GM18507 (cell line): ENCODE measurements at places on chromosomes 16 and 17.
A peak's percentile ranks its signal among the peaks of the same experiment; 100 is the strongest.

GRCh38 chr16:20023190-20023589 lies 50.5 kb downstream of the GPR139 start:
- no peak for DNase-seq

DNA sequence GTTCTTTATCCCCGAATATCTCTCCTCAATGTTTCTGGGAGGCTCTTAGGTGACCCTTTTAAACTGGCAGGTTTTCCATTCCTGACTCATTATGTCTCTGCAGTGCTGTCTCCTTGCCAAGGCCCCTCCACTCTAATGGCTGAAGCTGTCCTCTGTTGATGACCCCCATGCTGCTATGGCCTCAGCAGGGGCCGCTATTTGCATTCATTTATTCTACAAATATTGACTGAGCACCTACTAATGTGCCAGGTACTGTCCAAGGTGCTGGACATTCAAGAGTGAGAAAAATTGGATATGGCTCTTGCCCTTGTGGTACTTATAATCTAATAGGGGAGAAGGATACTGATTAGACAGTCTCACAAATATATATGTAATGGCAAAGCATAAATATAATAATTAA lies 55.4 kb downstream of the GP2 start:
- no peak for DNase-seq

GRCh38 chr16:48905632-48906505 lies 295.9 kb upstream of the N4BP1 start:
- DNase-seq, result no peak

DNA sequence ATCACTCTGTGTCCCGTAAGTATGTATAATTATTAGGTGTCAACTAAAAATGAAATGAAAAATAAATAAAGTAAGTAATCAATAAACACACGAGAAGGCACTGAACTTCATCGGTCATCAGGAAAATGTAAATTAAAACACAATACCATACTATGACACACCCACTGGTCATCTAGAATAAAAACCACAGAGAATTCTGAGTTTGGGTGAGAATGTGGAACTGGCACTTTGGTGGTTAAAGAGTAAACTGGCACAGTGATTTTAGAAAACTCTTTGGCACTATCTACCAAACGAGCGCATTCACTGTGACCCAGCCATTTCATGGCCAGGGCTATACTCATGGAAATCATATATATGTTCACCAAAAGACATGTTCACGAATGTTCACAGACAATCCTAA lies 98.2 kb downstream of the HS3ST3A1 start:
- no peak for DNase-seq

- DNase-seq, result no peak
These were observed 3.6 kb upstream of the SLC6A4 start for GRCh38 chr17:30239089-30239462.

DNA sequence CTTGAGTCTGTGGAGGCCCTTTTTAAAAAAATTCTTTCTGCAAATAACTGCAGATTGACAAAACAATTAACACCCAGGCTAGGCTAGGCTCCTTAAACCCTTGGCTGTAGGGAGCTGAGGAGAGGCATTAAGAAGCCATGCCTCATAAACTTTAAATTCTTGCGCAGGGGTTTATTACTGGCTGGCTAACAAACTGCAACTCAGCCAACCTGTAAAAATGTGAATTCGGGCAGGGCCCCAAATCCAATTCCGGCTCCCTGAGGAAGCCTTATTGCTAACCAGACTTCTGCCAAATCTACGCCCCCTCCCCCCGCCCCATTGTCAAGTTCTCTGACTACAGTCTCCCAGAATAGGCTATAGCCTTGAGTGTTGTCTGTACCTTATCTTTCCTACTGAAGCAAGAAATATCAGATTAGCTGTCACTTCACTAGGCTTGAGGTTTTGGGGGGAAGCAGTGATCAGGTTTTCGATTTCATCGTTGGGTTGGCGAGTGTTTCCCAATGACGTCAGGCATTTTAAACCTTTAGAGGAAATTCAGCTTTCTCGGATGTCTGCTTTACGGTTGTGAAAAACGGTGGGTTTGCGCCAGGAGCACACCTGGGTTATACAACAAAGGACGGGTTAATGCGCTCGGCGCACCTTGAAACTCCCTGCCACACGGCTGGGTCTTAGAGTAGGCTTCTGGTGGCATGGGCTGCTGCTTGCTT lies 2.0 kb downstream of the CDH3 start:
- no peak for DNase-seq

GRCh38 chr17:80790021-80790765 lies 201.4 kb upstream of the CHMP6 start:
- DNase-seq, result peak; percentile 46

- peak; percentile 79 for DNase-seq
These were observed at the start of gene NHLRC4 for GRCh38 chr16:566475-567372. TSS of gene NHLRC4 (plus strand) at chr16:567005. CDS start at chr16:568048, 1,043 bp downstream.

GRCh38 chr17:81123052-81124048 lies 42.0 kb upstream of the PVALEF start:
- DNase-seq, result no peak

DNA sequence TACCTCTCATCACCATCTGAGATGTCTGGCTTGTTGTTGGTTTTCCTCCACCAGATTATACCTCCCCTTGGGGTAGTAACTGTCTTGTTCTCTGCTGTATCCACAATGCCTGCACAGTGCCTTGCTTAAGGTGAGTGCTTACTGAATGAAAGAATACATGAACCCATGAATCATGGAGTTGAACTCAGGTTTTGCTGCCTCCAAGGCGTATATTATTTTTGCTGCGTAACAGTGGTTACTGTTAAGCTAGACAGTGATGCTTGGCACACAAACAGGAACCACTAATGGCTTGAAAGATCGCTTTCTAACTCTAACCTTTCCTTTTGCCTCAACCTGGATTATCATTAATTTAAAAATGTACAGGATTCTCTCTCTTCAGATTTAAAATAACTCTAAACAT lies 695.8 kb downstream of the TOX3 start:
- DNase-seq, result no peak

- DNase-seq, result no peak
These were observed 40.1 kb downstream of the RANBP10 start for GRCh38 chr16:67766291-67766690.

GRCh38 chr17:9512323-9513168 lies 63.1 kb downstream of the STX8 start:
- DNase-seq, result no peak

- no peak for DNase-seq
These were observed 8.4 kb downstream of the HNF1B start for GRCh38 chr17:37736428-37736827.

- no peak for DNase-seq
These were observed 15.1 kb downstream of the MPP3 start for GRCh38 chr17:43817826-43818225.

- DNase-seq, result no peak
These were observed 12.4 kb upstream of the CYB561 start for GRCh38 chr17:63458478-63458877.

- DNase-seq, result no peak
These were observed 510.2 kb downstream of the CDH13 start for GRCh38 chr16:83136924-83137323.

DNA sequence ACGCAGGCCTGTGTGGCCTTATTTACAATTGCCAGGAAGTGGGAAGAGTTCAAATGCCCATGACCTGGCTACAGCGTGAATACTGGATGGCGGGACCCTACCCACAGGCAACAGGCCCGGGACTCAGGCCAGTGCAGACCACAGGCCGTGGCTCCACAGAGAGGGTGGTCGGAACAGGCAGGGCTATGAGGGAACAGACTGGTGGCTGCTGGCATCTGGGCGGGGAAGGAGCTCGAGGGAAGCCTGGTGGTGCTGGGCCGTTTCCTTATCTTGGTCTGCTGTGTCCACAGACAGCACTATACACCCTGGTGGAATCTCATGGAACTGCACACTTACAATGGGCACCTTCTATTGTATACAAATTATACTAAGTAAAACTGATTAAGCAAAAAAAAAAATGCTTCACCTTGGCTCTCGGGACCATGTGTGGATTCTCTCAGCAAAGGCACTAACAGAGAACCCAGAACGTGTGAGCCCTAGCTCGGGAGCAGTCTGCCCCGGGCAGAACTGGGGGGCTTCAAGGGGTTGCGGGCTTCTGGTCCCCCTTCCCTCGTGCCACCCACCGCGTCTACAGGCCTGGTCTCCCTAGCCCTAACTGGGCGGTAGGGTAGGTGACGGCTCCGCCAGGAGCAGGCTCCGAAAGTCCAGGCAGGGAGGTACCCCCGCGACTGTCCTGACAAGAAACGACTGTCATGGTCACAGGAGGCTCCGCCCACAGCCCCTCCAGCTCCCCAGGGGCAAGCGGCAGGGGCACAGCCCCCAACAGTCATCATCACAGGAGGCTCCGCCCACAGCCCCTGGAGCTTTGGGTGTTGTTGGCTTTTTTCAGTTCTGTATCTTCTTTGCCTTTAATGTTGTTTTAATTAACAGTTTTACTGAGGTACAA lies 21.8 kb downstream of the CEP131 start:
- DNase-seq, result peak; percentile 36

DNA sequence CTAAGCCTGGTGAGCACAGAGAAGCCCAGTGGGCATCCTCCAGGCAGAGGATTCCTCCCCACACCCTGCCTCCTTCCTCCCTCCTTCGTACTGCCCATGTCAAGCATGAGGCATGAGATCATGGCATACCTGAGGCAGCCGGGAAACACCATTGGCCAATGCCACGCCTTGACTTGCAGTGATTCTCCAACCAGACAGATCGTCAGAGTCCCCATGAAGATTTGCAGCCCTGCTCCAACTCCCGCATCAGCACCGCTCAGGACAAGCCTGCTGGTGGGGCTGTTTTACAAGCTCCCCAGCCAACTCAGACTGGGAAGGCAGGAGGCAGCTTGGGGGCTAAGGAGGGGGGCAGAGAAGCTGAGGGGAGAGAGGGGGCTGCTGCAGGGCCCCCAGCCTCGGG lies 2.9 kb upstream of the KRT16 start:
- no peak for DNase-seq

- no peak for DNase-seq
These were observed 5.2 kb upstream of the SYNRG start for GRCh38 chr17:37614391-37614790.

DNA sequence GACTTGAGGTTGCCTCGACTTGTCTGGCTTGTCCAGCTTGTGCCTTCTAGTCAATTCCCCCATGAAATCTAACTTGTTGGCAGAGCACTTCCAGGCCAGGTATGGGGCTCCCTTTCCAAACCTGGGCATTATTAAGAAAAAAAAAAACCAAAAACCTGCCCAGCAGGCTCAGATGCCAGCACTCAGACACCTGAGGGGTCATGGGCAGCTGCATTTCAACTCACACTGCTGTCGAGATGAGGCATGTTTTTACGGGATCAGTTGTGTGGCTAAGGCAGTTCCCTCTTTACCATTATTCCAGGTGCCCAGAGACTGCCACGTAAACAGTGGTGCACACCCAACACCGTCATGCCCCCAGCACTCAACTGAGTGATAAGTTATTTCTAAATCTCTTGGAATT lies 17.8 kb downstream of the TMEM11 start:
- DNase-seq, result no peak

DNA sequence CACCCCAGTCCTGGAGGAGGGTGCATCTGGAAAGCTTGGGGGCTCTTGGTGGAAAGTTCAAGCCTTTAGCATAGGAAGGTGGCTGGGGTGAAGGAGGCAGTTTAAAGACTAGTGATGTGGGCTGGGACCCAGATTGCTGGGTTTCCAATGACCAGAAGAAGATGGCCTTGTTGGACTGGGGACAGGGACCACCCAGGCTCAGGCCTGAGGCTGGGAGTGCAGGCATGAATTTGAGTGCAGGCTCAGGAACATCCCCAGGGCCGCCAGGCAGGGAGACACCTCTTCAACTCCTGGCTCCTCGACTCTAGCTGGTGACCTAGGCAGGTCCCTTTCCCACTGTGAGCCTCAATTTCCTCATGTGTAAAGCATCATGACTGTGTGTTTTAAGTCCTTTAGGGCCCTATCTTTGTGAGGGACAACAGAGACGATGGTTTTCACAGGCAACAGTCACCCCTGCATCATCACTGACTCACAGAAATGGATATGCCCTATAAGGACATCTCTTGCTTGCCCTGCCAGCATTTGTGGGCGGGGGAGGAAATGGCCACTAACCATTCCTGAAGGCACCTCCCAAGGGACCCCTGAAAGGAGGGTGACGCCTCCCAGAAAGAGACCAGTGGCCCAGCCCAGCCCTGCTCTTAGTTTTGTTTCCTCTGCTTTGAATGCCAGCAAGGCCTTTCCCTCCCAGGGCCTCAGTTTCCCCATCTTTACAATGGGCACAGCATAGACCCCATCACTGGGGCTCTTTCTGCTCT lies 11.1 kb downstream of the NLRC5 start:
- DNase-seq, result peak; percentile 70

- no peak for DNase-seq
These were observed 528 bp downstream of the PER1 start for GRCh38 chr17:8151641-8152111.

- no peak for DNase-seq
These were observed 5.0 kb upstream of the PVALEF start for GRCh38 chr17:81160306-81160705.
